ENCODE measurements at places on chromosomes 16 and 17.

DNA sequence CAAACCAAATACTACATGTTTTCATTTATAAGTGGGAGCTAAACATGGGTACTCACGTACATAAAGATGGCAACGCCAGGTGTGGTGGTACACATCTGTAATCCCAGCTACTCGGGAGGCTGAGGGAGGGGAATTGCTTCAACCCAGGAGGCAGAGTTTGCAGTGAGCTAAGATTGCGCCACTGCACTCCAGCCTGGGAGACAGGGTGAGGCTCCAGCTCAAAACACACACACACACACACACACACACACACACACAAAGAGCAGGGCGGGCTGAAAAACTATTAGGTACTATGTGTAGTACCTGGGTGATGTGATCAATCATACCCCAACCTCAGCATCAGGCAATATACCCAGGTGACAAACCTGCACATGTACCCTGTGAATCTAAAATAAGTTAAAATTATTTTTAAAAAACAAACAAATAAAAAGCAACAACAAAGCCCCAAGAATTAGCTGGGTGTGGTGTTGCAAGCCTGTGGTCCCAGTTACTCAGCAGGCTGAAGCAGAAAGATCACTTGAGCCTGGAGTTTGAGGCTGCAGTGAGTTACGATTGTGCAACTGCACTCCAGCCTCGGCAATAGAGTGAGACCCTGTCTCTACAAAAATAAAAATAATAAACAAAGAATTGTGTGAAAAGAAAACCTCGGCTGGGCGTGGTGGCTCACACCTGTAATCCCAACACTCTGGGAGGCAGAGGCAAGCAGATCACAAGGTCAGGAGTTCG lies 11.9 kb upstream of the FAAP100 start:
- peak; percentile 41 for DNase-seq

- no peak for DNase-seq
Observed at GRCh38 chr17:81048827-81049371, 13.9 kb downstream of the BAIAP2 start.

- no peak for DNase-seq
Observed at GRCh38 chr17:1590029-1590746, 27.6 kb upstream of the PITPNA start.

- DNase-seq, result no peak
Observed at GRCh38 chr17:16106161-16106891, 106.7 kb downstream of the TTC19 start.

DNA sequence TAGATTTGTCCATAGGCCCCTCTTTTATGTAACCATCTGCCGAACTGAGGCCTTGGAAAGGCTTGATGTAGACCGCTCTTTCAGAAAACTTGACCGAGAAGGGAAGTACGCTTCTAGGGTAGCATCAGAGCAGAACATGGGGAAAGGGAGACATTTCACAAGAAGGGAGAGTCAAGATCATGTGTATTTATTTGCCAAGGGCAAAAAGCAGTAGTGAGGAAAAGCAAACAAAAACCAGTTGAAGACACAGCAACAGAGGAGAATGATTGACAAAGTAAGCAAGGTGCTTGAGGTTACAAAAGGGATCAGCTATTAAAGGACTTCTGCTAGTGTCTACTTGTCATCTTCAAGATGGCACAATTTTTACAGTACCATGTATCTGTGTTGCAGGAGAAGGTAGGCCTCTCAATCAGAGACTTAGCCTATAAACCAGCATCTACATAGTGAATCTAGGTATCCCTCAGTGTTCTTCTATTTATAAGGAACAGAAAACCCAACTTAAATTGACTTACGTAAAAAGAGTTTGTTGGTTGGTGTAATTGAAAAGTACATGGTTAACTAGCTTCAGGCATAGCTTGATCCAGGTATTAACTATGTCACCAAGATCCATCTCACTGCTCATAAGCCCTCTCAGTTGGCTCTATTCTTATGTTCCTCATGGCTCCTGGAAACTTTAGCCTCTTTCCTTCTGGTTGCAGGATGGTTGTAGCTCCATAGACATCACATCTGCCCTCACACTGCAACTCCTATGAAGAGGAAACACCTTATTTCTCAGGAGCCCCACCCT lies 288.4 kb downstream of the IRX3 start:
- DNase-seq, result no peak

- no peak for DNase-seq
Observed at GRCh38 chr17:1673041-1673785, 11.5 kb downstream of the PRPF8 start.

DNA sequence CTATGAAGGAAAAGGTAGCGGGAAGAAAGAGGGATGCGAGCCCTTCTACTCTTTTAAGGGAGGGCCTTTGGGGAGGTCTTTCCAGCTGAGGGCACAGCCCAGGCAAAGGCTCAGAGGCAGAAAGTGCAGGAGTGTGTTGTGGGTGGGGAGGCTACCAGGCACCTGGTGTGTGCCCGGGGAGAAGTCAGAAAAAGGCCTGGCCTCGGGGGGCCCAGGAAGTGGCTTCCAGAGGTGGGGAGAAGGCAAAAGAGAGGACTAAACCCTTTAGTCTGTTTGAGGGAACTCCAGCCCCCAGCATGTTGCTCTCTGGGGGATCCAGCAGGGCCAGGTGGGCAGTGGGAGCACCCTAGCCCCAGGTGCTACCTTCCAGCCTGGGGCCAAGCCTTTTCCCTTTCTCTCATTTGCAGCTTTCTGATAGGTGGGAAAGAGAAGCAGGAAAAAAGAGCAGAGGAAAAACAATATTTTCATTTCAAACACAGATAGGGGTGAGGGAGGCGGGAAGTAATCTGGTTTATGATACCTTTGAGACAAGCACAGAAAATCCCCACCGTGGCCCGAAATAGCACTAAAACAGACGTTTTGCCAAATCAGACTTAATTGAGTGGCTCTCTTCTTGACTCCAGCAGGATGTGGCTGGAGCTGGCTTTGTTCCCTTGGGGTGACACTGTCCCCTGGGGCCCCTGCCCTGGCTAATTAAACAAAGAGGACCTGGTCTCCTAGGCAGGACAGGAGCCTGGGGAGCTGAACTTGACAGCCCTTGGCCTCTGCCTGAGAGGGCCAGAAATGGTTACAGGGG lies 10.4 kb downstream of the RAI1 start:
- no peak for DNase-seq

GRCh38 chr16:66155933-66156332 lies 210.6 kb upstream of the CDH5 start:
- no peak for DNase-seq

GRCh38 chr16:22816475-22816874 lies 2.5 kb downstream of the HS3ST2 start:
- DNase-seq, result no peak

GRCh38 chr17:20216853-20217252 lies 207.7 kb downstream of the SPECC1 start:
- DNase-seq, result no peak

- DNase-seq, result no peak
Observed at GRCh38 chr16:5590416-5590815, 492.8 kb upstream of the EEF2KMT start.

DNA sequence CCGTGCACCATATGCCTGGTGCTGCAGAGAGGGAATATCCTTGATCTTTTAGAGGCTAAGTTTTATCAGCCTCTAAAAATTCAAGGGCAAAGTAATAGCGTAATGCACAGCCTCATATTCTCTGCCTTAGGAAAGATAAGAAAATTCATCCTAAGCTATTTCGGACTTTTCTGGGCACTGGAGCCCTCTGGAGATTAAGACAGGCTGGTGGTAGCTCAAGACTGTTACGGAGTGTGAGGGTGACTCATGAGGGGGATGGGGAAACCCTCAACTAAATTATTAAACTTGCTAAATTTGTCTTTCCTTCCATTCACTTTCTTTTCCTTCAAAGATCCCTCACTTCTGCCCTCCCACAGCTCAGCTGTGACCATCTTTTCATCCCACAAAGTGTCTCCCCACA lies 73.3 kb downstream of the RPH3AL start:
- no peak for DNase-seq

- no peak for DNase-seq
Observed at GRCh38 chr16:34801875-34802274, 1342.5 kb downstream of the TP53TG3F start.

- DNase-seq, result no peak
Observed at GRCh38 chr17:12927541-12928425, 90.0 kb downstream of the ELAC2 start.

DNA sequence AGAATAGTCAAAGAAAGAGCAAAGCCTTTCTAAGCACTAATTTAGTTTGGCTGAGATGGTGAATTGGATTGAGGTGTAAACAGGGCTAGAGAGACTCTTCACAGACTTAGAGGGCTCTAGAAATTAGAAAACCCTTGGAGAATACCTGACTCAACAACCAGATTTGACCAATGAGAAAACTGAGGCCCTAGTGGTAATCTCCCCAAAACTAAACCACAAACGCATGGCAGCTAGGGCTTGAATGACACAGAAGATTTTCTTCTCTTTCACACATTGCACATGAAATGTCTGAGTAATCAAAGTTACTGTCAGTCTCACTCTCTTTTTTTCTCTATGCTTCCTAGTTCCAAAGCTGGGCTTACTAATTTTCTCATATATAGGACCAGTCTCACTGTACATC lies 314.5 kb upstream of the KCNJ16 start:
- no peak for DNase-seq

GRCh38 chr17:41772586-41773189 lies 13.8 kb downstream of the JUP start:
- DNase-seq, result no peak

DNA sequence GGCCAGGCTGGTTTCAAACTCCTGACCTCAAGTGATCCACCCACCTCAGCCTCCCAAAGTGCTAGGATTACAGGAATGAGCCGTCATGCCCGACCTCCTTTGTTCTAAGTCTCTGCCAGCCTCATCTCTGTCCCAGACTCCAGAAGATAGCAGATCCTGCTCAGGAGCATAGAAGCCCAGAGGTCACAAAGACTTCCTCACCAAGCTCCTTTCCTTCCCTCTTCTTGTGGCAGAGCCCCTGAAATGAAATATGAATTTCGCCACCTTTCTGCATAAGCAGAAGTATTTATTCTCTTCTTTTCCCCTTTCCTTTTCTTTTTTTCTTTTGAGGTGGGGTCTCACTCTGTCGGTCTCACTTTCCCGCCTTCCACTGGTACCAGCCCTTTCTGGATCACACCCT lies 11.5 kb upstream of the PIPOX start:
- DNase-seq, result no peak

- DNase-seq, result no peak
Observed at GRCh38 chr16:77450790-77451487, 16.1 kb upstream of the ADAMTS18 start.

DNA sequence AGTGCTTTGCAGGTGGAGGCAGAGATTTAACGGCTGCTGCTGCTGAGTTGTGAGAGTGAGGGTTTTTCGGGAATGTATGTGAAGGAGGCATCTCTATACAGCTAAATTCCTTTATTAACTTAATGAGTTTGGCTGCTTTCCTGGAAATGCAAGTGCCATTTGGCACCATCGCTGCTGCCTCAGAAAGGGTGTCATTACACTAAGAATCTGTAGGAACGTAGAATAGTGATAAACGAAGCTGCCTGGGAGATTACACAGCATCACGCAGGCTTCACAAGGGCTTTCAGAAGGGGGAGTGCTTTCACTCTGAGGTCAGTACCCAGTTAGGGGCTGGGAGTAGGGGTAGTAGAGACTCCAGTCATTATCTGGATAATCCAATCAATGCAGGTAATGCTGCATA lies 14.1 kb upstream of the NLRP1 start:
- DNase-seq, result no peak

- no peak for DNase-seq
Observed at GRCh38 chr17:42835732-42836131, 2.5 kb downstream of the PSME3 start.

DNA sequence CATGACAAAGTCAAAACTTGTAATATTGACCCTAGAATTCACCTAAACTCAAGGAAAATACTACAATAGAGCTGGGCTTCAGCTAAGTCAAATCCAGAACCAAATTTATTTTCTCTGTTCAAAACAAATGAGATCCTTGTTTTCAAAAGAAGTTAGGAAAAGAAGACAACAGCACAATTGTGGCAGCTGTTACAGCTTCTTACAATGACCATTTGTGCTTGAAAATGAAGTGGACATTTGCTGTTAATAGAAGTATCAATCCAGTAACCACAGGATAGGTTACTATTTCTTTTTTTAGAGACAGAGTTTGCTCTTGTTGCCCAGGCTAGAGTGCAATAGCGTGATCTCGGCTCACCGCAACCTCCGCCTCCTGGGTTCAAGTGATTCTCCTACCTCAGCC lies 44.4 kb downstream of the APPBP2 start:
- no peak for DNase-seq

DNA sequence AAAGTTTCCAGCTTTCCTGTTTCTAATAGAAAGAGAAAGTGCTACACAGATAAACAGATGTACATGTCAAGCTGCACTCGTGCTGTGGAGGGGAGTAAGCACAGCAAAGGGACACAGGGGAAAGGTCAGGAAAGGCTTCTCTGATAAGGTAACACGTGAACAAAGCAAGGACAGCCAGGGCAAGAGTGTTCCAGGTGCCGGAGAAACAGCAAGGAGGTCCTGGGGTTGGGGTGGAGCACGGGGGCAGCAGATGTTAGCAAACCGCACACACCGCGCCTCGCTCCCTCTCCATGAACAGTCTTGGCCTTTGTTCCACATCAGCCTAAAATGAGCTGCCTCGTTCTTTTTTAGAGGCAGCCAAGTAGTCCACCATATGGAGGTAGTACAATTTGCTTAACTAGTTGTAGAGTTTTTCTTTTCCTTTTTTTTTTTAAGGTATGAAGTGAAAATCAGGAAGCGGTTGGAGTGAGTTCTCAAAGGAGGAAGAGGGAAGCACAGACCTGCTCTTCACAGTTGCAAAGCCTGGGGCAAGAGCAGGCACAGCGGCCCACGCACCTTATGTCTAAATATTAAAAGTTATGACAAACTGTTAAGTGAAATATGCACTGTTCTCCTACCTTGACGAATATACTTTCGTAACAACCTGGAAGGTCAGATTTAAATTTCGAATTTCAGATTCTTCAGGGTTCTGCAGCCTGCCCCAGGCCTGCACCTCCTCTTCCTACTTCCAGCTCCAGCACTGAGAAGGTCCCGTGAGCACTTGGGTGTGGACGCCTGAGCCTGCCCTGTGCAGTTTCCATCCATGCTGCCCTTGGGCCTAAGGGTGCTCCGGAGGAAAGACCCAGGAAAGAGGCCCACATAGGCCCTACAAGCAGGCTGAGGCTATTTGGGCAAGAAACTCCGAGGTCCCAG lies 41.5 kb upstream of the RPH3AL start:
- DNase-seq, result no peak

GRCh38 chr17:62085511-62086408 lies 20.7 kb upstream of the MED13 start:
- DNase-seq, result no peak

All from SIG-M5 (cell line).